Uterine smooth muscle cell (primary cell): ENCODE measurements at places on chromosomes 6 and 20. TPM values are rescaled to one million over a fixed set of nuclear protein-coding genes. Genes with fewer than 3 reads are reported as not detected.

The JPH2 gene
- 3.0 and 6.1 TPM in 2 replicates for total RNA-seq

The COL21A1 gene
- 6.2 and 6.9 TPM in 2 replicates for total RNA-seq

The PDCD2 gene
- 58.4 and 63.6 TPM in 2 replicates for total RNA-seq

The LRRC73 gene
- 0.44 and 0.62 TPM in 2 replicates for total RNA-seq

The ANKEF1 gene
- 1.00 and 1.9 TPM in 2 replicates for total RNA-seq

The PAX1 gene
- not detected in 2 replicates for total RNA-seq

The PRR18 gene
- 0.12 TPM in 1 of 2 replicates, not detected in the other for total RNA-seq

The C20orf141 gene
- not detected in 2 replicates for total RNA-seq

The FABP7 gene
- total RNA-seq = not detected in 2 replicates

The GUCA1A gene
- total RNA-seq = not detected in 2 replicates

The ZFP57 gene
- total RNA-seq = 0.11 TPM in 1 of 2 replicates, not detected in the other

The RNF182 gene
- total RNA-seq = 1.1 and 1.8 TPM in 2 replicates
